D721Med (cell line): ENCODE measurements at places on chromosomes 16 and 17.
A peak's percentile ranks its signal among the peaks of the same experiment; 100 is the strongest.

GRCh38 chr16:84808826-84809225 lies 11.0 kb upstream of the CRISPLD2 start:
- DNase-seq: no peak

- no peak for DNase-seq
Measured at GRCh38 chr17:6711681-6712057, 1.5 kb downstream of the SLC13A5 start.

DNA sequence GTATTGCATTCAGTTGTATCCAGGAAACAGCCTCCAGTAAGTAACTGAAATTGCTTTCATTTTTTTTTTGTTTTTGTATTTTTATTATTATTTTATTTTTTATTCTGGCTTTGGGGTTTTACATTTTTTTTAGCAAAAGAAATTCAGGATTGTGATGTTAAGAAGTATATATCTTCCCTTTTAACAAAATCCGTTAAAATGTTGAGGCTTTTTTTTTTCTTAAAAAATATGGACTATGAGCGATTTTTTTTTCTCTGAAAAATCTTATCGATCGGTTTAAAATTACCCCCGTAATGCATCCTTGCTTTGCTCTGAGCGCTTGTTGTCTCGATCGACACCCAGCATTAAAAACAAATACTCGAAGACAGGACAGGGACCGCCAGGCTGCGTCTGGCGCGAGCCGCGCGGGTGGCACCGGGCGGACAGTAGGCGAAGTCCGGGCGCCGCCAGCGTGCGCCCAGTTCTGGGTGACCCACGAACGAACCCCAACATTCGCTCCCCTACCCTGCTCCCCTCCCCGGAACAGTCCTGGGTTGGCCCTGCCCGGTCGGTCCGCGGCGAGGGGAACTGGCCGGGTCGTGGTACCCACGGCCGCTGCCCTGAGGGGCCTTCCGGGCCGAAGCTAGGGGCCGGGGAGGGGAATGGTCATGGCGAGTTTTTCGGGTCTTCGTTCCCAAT lies 482 bp downstream of the BAHCC1 start:
- DNase-seq: no peak

DNA sequence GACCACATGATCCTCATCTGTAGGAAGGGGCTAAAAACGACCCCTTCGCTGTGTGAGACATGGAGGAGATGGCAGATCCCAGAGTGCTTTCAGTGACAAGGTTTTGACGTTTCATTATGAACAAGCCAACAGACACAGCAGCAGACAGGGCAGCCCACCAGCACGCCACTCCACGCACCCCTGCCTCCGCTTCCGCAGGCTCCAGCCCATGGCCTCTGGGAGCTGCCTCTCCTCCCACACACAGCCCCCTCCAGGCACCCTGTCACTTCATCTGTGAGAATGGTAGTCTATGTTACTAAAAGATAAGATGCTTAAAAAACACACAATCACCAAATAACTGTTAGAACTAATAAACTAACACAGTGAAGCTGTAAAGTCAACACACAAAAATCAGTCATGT lies 12.3 kb upstream of the ADCY7 start:
- no peak for DNase-seq

DNA sequence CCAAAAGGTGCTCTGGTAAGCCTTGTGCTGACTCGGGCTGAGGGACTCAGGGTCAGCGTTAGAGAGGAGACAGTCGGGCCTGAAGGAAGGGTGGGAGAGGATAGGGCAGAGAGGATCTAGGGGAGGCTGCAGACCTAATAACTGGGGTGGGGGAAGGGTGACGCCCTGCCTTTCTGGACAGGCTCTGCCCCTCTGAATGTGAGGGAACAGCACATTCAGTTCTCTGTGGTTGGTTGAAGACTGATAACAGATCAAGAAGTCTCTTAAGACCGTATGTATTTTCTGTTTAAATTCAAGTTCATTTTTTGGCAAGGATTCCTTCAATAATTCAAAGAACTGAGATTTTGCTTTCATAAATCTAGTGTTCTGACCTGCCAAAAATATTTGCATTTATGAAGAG lies 56.2 kb upstream of the TEKT3 start:
- DNase-seq: no peak

- DNase-seq: no peak
Measured at GRCh38 chr16:88455610-88456355, 2.7 kb downstream of the ZFPM1 start.

DNA sequence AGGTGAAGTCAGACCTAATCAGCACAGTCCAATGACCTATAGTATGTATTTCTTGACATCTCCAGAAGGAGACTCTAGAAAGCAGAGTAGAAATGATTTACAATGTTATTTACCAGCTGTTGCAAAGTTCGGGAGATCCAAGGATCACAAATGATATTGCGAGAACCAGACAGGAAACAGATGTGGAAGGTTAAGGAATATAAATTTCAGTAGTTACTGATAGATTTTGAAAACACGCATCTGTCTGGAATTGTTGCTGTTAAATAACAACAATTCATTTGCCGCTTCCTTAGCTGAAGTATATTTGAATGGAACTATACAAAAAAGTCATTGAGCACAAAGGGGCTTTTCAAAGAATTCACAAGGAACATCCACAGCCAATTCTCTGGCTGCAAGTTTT lies 72.0 kb downstream of the STXBP4 start:
- DNase-seq: no peak

- DNase-seq: peak; percentile 83
Measured at GRCh38 chr17:181245-182049, at the start of gene DOC2B. Gene DOC2B (minus strand): TSS chr17:181650. CDS start chr17:181479, 171 bp downstream.

DNA sequence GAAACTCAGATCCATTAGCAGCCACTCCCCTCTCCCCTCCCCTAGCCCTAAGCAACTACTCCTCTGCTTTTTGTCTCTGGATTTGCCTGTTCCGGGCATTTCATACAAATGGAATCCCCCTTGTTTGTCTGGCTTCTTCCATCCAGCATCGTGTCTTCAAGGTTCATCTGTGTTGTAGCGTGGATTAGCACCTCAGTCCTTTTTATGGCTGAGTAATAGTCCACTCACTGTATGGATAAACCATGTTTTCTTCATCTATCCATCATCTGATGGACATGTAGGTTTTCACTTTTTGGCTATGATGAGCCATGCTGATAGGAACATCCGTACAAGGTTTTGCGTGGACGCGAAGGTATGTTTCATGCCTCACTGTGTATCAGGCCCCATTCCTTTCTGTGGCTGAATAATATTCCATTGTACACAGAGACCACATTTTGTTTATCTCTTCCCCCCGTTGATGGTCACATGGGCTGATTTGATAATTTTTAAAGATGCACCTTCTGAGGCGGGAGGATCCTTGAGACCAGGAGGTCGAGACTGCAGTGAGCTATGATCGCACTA lies 8.9 kb upstream of the GSE1 start:
- DNase-seq: no peak

DNA sequence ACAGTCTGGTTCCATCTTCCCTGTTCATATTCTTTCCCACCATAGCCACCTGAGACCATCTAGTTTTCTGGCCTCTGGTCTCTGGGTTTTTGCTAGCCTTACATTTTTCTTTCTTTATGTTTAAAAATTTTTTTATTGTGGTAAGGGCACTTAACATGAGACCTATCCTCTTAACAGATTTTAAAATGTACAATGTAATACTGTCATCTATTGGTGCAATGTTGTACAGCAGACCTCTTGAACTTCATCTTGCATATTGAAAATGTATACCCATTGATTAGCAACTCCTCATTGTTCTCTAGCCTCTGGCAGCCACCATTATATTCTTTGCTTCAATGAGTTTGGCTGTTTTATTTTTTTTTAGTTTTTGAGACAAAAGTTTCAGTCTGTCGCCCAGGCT lies 39.2 kb downstream of the ITGAM start:
- DNase-seq: no peak

GRCh38 chr16:80369138-80369958 lies 171.4 kb upstream of the DYNLRB2 start:
- no peak for DNase-seq

DNA sequence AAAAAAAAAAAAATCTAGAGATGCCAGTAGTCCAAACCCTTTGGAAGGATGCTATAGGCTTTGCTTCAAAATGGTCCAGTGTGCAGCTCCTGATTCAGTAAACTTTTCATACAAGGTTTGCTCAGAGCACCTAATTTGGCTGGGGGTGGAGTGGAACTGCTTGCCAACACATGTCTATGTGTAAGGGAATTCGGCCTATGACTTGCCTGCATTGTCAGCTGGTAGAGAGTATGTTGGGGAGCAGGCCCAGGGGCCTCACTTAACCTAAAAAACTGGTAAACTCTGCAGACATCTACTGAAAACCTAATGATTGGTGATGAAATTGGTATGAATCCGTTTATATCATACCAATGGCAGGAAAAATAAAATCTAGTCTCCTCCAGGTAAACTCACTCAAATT lies 1.5 kb upstream of the MFSD6L start:
- DNase-seq: no peak

DNA sequence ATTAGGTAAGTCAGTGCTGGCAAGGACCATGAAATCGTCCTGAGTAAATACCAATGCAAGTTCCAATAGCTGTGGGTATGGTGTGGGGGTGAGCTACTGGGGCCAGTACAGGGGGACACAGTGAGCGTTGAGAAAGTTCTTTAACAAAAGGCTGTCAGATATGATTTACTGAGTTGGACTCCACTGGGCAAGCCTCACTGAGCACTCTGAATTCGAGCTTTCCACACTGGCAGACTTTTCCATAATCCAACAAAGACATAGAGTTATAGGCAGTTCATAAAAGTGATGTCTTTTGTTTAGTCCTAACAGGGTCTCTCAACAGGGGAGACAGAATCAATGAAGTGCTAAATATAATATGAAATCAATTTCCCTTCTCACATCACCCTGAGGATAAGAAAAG lies 489.0 kb downstream of the KCNJ2 start:
- DNase-seq: no peak

- no peak for DNase-seq
Measured at GRCh38 chr17:83152227-83152744, 72.9 kb downstream of the METRNL start.

DNA sequence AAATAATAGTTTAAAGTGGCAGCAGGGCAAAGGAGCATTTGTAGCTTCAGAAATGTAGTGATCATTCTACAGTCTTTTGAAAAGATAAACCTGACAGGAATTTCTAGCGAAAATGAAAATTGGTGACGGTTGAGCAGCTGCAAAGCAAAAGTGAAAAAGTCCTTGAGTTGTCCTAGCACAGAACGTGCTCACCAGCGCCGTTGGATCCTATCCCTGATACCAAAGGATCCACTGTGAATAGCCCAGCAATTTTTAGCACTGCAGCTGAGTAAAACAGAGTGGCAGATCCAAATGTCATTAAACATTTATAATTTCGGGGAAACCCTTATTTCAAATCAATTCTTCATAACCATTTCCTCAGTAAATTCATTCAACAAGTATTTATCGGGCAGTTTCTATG lies 453.8 kb upstream of the HSBP1 start:
- no peak for DNase-seq

DNA sequence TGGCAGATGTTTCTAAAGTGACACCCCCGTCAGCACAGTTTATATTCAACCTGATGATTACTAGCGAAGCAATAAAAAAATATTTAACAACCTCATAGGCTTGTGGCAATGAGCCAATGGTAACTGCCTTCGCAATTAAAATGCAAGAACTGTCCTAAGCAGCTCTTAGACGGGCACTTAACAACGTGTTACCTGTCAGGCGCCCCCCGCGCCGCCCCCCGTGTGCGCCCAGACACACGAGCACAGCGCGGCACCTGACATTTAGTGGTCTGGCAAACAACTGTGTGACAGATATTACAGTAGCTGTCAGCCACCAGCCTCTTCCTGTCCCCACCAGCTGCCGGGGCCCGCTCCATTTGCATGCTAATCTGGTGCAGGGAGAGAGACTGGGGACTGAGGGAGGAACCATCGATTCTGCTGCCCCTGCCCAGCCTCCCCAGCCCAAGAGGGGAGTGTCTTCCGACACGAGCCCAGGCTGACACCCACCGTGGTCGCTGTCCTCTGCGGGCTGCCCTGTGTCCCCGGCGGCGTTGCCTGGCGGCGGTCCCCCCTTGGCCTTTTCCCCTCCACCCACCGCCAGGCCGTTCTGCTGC lies 12.7 kb downstream of the NDUFAF8 start:
- no peak for DNase-seq

- DNase-seq: no peak
Measured at GRCh38 chr17:2624292-2624731, 30.9 kb downstream of the PAFAH1B1 start.

GRCh38 chr17:63480826-63481487 lies 4.1 kb downstream of the ACE start:
- DNase-seq: no peak

DNA sequence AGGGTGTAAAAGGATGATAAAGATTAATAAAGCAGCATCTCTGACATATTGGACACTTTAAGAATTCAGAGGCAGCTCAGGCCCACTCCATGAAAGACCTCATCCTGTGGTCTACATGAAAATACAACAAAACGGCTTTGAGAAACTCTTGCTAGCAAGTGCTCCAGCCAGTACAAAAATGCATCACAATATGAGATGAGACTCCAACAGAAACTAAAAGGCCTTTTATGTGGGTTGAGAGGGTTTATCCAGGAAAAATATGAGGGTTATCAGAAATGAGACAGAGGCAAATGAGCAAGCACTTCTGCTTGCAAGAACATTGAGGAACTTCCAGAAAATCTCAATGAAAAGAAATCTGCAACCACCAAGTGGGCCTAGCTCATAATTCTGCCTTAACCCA lies 65.7 kb downstream of the LITAF start:
- no peak for DNase-seq

DNA sequence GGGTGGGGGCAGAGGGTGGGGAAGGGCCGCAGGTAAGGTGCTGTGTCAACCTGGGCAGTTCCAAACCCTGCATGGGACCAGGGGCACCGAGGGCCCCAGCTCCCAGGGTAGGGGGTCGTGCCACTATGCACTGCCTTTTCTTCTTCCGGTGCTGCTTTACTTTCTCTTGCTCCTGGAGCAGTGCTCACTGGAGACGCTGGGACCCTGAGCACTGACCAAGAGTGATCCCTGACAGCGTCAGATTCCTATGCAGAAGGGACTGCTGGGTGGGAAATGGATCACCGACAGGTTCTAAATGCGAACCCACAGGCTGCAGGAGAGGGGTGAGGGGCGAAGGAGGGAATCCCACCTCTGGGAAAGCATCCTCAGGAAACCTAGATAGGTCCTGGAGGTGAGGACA lies 470.1 kb downstream of the SOX9 start:
- no peak for DNase-seq

- no peak for DNase-seq
Measured at GRCh38 chr16:27448532-27449433, 46.8 kb downstream of the IL21R start.

DNA sequence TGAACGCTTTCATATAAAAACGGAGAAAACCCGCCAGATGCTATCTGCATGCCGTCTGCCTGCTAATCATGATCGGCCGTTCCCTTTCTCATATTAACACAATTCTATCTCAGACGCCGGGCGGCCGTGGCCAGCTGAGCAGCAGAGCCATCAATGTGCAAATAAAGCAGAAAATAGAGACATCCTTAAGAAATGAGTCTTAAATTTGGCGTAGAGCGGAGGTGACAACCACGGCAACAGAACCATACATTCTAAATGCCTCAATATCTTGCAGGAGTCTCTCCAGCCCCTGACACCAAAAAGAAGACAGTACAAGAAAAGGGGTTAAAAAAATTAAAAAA lies 2.7 kb upstream of the IRX5 start:
- no peak for DNase-seq

GRCh38 chr16:57401943-57402640 lies 2.5 kb upstream of the CCL17 start:
- no peak for DNase-seq
